Kidney epithelial cell (primary cell): ENCODE measurements at places on chromosomes 2 and 18.

- no peak for DNase-seq
Measured at GRCh38 chr2:37439131-37439642, 94.8 kb downstream of the QPCT start.

- no peak for DNase-seq
Measured at GRCh38 chr2:3462493-3463104, 56.7 kb downstream of the ADI1 start.

GRCh38 chr2:5730386-5730785 lies 38.2 kb downstream of the SOX11 start:
- no peak for DNase-seq

DNA sequence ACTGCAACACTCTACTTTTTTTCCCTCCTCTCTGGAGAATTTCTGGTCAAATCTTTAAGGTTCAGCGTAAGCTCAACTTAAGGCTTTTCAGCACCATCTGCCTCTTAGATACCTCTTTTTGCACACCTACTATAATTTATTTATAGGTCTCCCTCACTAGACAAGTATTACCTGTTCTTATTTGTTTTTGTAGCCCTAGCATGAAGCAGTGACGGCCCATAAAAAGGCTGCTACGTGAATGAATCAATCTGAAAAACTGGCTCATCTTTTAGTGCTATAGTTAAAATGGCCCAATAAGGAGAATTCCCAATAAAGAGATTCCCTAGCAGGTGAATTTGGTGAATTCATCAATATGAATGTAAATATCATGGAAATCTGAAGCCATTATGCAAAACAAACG lies 6.5 kb downstream of the RNF149 start:
- DNase-seq, result no peak

DNA sequence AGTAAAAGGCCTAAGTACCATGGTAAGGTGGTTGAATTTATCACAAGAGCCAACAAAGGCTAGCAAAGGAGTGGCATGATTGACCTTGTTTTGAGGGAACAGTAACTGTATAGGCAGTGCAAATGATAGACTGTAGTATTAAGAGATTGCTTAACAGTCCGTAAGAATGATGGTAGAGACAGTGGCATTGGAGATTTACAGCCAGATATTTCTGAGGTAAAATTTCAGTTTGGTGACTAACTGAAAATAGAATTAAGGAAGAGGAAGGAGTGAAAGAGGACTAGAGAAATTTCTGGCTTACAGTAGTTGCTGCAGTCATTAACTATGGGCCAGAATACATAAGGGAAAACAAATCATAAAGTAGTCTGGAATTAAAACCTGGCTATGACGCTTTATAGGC lies 4.4 kb upstream of the BAZ2B start:
- DNase-seq, result no peak

DNA sequence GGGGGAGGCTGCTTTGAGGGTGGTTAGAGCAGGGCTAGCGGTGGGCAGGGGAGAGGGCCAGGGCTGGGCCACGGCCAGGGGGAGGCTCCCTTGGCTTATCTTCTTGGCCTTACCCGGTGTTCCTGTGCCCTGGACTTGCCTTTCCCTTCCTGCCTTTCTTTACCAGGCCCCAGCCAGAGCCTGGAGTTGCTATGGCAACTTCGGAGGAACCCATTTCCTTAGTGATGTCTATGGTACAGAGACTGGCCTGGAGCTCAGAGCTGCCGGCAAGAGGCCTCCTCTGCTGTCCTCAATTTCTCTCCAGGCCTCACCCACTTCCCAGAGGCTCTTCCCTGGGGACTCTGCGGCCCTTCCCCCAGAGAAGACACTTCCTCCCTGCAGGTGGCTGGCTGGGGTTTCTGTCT lies 11.5 kb downstream of the SPEG start:
- DNase-seq, result no peak

- DNase-seq, result no peak
Measured at GRCh38 chr2:174686430-174686829, 77.8 kb downstream of the CHRNA1 start.

GRCh38 chr18:1003499-1003898 lies 98.8 kb downstream of the ADCYAP1 start:
- DNase-seq, result no peak

- DNase-seq, result no peak
Measured at GRCh38 chr2:70790136-70790828, at the start of gene FIGLA. Gene FIGLA, minus strand, starts transcription at chr2:70790643. Its CDS starts 5 bp downstream, at chr2:70790638.

GRCh38 chr2:126771501-126772195 lies 115.7 kb downstream of the GYPC start:
- DNase-seq, result no peak

DNA sequence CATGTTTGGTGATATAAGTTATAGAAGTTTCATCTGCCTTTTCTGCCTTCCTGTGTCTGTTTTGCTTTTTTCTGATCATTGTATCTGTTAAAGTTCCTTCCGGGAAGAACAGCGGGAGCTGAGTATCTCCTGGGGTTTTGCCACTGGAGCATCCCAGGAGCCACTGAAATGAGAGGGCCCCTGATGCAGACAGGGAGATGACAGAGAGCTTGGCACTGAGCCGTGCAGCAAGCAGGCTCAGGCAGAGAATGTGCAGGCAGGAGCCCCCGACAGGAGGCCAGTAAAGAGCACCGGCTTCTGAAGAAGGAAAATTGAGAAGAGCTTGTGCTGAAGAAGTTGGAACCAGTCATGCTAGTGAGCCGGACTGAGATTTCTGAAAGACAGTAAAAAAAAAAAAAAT lies 137.8 kb downstream of the TDRD15 start:
- no peak for DNase-seq

GRCh38 chr18:28422577-28422976 lies 245.6 kb upstream of the CDH2 start:
- DNase-seq, result no peak

GRCh38 chr18:577643-578375 lies 2.4 kb upstream of the CETN1 start:
- no peak for DNase-seq

DNA sequence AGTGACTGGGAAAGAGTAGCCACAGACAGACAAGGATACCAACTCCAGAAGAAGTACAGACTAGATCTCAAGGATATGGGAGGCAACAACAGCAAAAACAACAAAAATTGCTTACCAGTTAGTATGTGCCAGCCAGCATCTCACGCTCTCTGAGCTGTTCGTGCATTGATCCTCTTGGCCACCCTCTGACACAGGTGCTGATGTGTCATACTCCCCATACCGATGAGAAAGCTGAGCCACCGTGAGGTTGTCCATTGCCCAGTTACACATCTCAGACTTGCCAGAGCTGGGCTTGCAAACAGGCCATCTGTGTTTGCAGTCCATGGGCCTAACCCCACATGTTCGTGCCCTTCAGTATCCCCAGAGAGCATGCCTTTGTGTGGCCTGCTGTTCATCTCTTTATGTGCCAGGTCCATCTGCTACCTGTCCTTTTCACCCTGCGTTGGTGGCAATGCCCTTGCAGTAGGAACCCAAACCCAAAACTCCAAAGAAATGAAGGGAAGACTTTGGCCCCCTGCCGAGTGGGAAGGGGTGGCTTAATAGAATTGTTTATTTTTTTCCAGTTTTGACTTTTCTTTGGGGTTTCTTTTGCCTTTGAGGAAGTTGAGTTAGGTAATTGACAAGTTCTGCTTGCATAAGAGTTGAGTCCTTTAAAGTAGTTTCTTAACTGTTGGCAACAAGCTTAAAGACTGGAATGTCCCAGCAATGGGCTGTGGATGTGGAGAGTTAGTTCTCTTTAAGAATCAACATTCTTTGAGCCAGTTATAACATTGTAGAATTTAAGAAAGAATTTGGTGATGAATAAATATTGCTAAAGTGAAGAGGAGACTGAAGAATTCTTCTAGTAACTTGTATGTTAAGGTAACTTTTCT lies 46.7 kb downstream of the LYPD6B start:
- DNase-seq, result no peak

- DNase-seq, result no peak
Measured at GRCh38 chr2:108621687-108622681, 87.7 kb downstream of the LIMS1 start.

- DNase-seq, result no peak
Measured at GRCh38 chr18:75478996-75479880, 51.7 kb upstream of the SMIM21 start.
